ENCODE measurements at places on chromosomes 4 and X. TPM values are rescaled to one million over a fixed set of nuclear protein-coding genes. Genes with fewer than 3 reads are reported as not detected.

DNA sequence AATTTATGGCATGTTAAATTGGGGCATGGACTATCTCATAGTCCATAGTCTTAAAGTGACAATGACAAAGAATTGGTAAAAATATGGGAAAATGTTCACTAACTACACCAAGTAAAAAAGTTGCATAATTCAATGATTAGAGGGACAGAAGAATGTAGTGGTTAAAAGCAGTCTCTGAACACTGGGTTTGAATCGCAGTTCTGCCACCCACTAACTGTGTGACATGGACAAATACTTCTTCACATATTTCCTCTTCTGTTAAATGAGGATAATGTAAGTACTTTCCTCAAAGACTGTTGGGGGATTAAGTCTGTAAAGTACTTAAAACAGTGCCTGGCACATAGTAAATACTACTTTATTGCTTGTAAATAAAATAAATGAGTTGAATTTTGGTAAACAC is 15.3 kb downstream of the COQ2 start:
- peak; percentile 42 for DNase-seq

DNA sequence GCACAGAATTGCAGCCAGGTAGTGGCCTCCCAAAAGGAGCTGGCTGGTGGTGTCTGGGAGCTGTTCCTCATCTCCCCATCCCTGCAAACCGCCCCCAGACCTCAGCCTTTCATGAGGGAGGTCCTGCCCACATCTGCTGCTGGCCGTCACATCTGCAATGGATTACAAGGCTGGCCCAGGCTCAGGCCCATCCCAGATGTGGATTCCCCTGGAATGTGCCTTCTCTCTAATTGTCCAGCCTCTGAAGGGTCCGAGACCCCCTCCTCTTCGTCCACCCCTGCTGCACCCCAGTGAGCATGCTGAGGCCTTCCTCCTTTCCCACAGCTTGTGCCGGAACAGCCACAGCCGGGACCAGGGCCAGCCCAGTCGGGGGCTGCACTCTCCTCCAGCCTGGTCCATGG is 115.0 kb upstream of the NALF2 start:
- no peak for DNase-seq

- peak; percentile 66 for DNase-seq
These were observed 45.9 kb downstream of the FREM3 start for GRCh38 chr4:143654571-143654970.

GRCh38 chrX:109886122-109886761 is 116.7 kb upstream of the TMEM164 start:
- peak; percentile 62 for DNase-seq

- DNase-seq, result no peak
These were observed 72.8 kb upstream of the ARSJ start for GRCh38 chr4:114052227-114052626.

- DNase-seq, result peak; percentile 59
These were observed 812 bp upstream of the KDM6A start for GRCh38 chrX:44871931-44872820.

DNA sequence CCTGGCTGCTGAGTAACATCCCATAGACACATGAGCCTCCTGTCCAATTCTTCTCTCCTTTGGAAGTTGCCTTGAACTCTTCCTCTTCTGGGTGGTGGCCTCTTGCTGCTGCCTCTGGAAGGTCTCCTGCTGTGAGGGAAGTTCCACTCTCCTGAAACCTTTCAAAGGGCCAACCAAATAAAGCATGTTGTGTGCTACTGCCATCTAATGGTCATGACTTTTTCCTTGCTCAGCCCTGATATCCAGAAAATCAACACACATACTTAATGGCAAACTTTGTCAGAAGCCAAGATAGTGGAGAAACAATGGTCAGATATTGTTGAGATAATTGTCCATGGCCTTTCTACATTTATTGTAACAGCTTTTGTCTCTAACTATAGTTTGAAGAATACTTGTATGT is 19.1 kb upstream of the ZXDA start:
- peak; percentile 45 for DNase-seq

DNA sequence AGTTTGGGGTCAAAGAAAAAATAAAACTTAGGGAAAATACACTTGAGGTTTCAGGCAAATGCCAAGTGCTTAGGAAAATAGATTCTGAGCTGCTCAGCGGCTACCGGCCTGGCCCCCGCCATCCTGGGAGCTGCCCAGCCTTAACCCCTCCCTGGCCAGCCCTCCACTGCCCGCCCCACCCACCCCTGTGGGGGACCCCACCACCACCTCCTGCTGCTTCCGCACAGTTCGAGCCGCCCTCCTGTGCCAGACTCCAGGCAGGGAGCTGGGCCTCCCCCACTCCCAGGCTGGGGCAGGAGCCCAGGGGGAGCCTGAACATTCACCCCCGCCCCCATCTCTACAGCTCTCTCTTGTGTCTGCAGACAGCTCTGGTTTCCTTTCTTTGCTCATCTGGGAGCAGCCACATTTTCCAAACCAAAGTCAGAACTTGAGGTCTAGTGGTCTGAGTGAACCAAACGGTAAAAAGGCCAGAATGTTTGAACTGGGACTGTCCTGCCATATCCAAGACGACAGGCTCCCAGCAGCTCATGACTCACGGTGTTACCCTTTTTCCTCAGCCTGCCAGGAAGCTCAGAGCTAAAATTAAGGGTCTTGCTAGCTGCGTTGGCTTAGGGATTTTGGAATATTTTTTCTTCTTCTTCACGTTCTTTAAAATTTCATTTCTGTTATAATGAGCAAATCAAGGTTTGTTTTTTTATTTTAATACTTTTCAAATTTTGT is 4.7 kb upstream of the FGFR3 start:
- peak; percentile 12 for DNase-seq

Gene POF1B
- total RNA-seq, result not detected

Gene SPATA4
- total RNA-seq, result not detected

Gene HMX1
- not detected for total RNA-seq
